Astrocyte of the cerebellum (primary cell): ENCODE measurements at places on chromosomes 2 and 18.

- no peak for DNase-seq
These were observed 396.8 kb upstream of the NETO1 start for GRCh38 chr18:73264562-73264921.

GRCh38 chr2:19176977-19177376, 181.4 kb downstream of the OSR1 start:
- DNase-seq: no peak

DNA sequence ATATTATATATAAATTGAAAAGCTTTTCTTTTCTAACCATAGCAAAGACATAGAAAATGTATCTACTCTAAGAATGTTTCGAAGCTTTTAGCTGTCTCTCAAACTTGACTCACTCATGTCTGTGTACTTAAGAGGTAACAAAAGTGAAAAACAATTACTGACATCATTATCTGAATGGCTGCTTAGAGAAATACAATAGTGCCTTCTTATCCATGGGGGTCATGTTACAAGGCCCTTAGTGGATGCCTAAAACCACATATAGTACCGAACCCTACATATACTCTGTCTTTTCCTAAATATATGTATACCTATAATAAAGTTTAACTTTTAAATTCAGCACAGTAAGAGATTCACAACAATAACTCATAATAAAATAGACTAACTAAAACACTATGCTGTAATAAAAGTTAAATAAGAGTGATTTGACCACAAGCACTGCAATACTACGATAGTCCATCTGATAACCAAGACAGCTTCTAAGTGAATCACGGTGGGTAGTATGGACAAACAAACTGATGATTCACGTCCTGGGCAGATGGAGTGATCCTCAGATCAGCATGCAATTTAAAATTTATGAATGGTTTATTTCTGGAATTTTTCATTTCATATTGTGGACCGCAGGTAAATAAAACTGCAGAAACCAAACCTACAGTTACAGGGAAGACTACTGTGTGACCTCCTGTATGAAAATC, 246.2 kb downstream of the XIRP2 start:
- no peak for DNase-seq

DNA sequence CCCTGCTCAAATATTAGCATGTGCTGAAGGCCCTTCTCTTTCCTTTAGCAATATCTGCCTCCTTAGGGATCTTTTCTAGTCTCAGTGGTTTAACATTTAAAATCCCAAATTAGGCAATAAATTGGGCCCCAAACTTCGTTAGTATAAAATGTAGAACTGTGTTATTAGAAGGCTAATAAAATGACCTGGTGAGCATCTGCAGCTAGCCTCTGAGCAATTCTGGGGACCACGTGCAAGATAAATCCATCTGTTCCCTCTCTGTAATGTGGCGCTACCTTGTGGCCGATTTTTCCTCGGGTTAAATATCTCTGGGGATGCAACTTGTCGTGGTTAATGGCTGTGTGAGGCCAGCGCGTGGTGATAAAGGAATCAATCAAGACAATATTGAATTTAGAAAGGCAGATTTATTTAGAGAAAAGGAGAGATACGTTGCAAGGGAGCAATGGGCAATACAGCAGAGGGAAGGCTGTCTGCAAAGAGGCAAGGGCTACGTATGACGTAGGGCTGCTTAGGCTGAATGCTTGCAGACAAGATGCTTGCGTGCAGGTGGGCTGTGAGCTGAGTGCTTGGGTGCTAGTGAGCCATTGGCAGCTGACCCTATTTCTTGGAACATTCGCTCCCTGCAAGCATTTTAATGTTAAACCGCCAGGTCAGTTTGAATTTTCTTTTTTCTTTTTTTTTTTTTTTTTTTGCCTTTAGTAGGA, 18.5 kb upstream of the IL36G start:
- DNase-seq: no peak
